ENCODE measurements at places on chromosomes 2 and 18. TPM values are rescaled to one million over a fixed set of nuclear protein-coding genes. Genes with fewer than 3 reads are reported as not detected.

Gene G6PC2
- not detected for total RNA-seq

DNA sequence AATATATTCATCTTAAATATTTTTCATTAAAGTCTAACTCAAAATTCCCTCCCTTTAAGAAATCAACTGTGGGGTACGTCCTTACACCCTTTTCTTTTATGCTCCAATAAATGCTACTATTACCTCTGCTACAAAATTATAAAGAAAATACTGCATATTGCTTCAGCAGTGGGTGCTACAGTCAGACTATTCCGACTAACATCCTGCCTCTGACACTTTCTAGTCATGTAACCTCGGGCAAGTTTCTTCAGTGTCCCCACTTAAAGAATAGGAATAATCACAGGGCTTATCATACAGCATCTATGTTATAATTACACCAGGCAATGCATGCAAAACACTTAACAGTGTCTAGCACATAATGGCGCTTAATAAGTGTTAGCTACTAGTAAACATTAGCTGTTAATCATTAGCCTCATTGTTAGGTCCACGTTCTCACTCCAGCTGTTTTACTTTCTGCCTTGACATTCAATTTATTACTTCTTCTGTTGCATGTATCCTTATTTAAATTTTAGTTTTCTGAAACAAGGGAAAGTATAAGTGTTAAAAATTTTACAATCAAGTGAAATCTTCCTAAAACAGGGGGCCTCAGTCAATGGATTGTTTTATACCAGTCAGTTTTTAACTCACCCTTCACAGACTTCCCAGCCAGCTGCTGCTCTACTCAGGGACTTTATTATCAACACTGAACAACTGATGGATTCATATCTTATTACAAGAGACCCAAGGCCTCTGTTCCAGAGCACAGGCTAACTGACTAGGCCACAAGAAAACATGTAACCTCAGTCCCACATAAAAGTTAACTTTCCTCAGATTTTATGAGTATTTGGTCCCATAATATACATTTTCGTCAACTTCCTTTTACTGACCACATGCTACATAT is 54.0 kb downstream of the CLASP1 start:
- no peak for DNase-seq

Gene TMEM17
- 6.4 TPM for total RNA-seq

- DNase-seq: no peak
Observed at GRCh38 chr2:225008179-225008856, 34.0 kb downstream of the DOCK10 start.

DNA sequence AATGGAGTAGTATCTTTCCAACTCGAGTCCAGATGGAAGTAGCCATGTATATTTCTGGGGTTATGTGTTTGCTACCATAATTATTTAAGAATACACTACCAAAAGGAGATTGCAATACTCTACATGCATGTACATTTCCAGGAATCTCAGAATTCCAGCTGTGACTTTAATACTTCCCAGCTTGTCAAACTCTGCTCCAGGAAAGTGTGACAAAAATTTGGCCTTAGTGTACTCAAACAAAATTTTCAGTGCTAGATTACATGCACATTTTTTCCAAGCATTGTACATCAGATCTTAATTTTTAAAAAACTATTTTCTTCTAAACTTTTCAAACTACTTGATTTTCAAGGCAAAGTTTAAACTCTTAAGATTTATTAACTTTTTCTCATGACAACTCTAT is 1791.6 kb downstream of the SUCLG1 start:
- DNase-seq: no peak

DNA sequence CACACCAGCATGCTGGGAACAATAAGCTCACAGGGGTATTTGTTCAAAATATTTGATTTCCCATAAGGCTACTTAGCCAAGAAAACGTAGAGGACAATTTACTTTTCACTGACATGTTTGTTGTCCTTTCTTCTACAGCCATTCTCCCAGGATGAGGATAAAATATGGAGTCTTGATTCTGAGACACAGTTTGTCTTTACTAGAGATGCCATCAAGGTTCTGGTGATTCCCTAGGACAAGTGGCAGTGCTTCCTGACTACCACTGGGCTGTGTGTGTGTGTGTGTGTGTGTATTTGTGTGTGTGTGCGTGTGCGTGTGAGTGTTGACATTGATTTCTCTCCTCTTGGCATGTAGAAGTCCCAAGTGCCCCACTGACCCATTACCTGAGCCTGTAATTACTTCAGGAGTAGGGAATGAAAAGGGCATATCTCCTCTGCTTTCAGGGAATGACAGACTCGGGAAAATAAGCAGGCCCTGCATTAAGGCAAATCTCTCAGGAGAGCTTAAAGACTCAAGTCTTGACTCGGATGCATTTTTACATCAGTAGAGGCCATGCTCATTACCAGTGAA is 761.6 kb downstream of the DCC start:
- DNase-seq: no peak

Gene POTEI
- not detected for total RNA-seq

- DNase-seq: no peak
Observed at GRCh38 chr2:236607471-236608187, 38.0 kb downstream of the ACKR3 start.

Gene TTN
- 3.7 TPM for total RNA-seq

Gene ST6GAL2
- 148 TPM for total RNA-seq

Gene LYPD1
- 17.8 TPM for total RNA-seq

- DNase-seq: no peak
Observed at GRCh38 chr2:27891673-27892105, 1.2 kb downstream of the BABAM2 start.

- no peak for DNase-seq
Observed at GRCh38 chr18:44597797-44598196, 82.9 kb upstream of the SETBP1 start.

Gene ANKRD30BL
- 27.9 TPM for total RNA-seq

DNA sequence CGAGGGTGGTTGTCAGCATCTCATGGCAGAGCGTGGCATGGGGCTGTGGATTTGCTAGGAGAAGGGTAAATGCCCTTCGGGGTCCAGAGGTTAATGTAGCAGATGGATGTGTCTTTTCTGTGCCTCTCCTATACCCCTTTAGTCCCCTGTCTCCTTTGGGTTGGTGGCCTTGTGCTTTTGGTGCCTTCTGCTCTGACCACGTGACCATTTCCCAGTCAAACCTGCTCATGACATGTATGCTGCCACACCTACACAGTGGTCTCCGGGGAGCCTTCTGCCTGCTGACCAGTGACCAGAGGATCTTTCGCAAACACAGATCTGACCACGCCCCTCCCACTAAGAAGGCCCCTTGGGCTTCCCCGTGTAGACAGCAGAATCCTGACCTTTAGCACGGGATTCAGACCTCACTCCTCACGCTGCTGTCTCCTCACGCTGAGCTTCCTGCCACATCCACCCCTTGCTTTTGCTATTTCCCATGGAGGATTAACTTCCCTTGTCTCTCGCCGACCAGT is 116.2 kb downstream of the ACOXL start:
- DNase-seq: no peak

DNA sequence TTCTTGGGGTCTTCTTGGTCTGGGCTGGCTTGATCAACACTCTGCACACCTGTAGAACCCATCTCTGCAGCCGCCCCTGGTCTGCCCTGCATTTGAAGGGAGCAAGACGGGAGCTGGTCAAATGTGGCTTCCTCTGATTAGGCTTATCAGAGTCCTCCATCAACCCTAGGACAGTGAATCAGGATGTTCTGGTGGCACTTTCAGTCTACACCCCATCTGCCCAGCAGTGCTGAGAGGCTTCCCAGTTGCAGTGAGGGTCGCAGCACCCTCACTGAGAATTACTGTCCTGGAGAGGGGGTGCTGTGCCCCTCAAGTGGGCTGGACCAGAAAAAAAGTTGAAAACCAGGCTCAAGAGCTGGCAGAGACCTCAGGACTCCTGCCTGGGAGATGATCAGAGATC is 152.9 kb downstream of the DYSF start:
- no peak for DNase-seq

Gene CYS1
- total RNA-seq: 2.0 TPM

DNA sequence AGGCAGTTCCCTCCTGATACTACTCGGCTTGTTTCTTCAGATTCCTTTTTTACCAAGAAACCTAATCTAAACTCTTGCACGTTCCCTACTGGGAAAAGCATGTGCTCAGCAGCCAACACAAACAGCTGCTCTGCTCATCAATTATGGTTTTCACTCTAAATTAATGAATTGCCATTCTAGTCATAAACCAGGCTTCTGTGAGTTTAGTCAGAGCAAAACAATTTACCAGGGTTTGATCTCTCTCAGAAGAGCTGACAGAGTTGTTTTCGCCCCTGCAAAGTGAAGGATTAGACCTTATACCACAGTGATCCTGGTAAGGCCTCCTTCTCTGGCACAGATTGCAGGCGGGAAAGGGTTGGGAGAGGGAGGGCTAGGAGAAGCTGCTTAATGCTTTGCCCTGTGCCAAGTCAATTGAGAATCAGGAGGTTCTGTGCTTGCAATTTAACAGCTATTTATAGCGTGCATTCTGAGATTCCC is 57.2 kb downstream of the REEP1 start:
- DNase-seq: no peak

DNA sequence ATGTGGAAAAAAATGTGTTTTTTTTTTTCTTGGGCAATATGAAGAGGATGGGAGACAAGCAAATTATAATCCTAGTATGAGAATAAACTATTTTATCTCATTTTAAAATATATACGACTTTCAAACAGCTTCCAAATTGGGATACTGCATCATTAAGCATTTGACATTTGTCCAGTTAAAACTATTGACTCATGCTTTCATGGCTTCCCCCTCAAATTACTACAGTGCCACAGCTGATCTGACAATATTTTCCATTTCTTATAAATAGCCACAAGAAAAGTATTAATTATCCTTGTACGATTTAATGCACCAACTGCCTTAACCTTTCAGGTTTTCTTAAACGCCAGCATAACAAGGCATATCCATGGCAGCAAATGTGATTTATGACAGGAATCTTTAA is 1134.8 kb upstream of the ZEB2 start:
- DNase-seq: no peak

Gene CKAP2L
- 2.2 TPM for total RNA-seq

- no peak for DNase-seq
Observed at GRCh38 chr2:178920916-178921513, 113.8 kb upstream of the TTN start.

GRCh38 chr2:84779781-84780180 is 101.1 kb downstream of the TRABD2A start:
- DNase-seq: no peak

DNA sequence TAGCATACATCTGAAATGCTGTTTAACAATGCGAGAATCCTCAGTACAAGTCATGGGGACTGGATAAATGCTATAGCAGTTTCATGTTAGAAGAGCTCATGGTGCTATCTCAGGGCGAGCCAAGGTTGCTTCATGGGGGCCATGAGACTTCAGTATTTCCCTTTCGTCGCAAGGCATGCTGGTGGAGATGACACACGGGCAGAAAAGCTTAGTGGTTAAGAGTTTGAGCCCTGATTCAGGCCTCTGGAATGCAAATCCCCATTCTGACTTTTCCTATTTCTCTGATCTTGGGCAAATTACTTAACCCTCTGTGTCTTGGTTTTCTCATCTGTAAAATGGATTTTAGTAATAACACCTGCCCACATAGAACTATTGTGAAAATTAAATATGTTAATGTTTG is 57.4 kb upstream of the EPHA4 start:
- DNase-seq: no peak

Gene ACTG2
- 0.62 TPM for total RNA-seq

Gene KCTD18
- 10.0 TPM for total RNA-seq

DNA sequence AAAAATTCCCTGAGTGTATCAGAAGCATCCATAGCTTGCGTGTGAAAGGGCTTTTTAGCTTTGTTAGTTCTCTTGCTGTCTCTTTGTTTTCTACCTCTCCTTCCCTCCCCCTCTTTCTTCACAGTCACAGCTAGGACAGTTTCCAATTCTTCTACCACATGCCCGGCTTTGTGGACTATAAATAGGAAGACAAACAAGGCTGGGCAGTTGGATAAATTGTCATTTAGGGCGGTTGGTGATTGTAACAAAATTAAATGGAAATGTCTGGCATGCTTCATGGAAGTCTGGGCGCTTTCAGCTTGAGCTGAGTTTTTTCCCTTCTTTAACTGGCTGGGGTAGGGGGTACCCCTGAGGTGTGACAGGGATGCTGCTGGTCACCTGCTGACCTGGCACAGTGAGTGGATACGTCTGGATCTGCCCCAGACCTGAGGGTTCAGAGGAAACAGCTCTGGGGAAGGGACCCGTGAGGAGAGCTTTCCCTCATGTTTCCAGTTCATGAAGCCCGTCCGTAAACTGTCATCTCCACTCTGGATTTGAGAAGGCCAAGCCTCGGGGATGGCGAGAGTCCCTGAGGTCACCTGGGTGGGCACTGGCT is 29.0 kb upstream of the GIGYF2 start:
- DNase-seq: peak; percentile 36

DNA sequence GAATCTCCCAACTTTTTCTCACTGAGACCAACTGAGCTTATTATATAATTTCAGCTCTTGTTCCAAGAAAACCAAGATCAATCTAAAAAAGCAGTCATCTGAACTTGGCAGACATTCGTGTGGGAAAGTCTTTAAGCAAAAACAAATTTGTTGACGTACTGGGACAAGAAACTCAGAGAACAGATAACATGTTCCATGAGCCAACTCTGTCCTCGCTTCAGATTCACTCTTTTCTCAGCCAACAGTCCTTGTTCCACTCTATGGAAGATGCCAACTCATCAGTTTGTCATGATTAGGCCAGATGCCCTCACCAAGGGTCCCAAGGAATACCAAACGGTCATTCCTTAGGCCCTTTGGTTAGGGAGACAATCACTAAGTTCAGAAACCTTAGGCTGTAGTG is 224.2 kb upstream of the CTAGE1 start:
- DNase-seq: no peak

Gene STAT4
- 1.2 TPM for total RNA-seq

Gene FTCDNL1
- total RNA-seq: 3.3 TPM

DNA sequence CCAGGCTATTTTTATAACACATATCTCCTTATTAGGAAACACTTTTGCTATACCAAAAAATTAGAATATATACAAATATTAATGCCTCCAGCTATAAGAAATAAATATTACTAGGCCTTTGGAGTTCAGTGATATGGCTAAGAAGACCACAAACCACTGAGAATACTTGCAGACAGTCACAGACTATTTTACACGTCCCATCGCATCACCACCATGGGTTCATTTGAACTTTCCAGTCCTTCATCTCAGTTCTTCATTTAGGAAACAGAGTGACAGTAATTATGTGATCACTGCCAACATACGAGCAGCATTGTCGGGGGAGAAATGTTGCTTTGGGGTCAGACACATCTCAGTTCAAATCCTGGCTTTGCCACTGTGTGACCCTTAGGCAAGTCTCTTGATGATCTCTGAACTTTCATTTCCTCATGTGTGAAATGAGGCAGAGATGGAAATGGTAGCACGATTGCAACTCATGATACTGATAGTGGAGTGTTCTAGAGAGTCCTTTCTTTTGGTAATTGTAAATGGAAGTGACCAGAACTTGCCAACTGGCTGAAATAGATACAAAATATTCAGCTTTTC is 138.9 kb upstream of the NRP2 start:
- DNase-seq: no peak

DNA sequence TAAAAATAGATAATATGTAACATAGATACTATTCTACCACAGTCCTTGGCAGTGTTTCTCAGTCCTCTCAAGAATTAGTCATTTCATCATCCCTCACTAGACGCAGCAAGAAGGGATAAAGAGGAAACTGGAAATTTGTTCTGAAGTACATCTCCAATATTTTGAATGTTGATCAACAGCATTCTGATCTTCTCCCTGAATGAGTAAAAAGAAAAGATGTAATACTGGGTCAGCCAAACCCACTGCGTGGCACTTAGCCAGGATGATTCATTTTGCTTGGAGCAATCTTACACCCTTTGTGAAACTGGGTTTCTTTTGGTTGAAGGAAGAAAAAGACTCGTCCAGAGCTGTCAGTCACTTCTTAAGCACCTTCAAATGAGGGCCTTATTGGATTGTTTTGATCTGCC is 54.1 kb downstream of the TAF1B start:
- DNase-seq: no peak
